ENCODE measurements at places on chromosomes 5 and 9.

- no peak for DNase-seq
Observed at GRCh38 chr5:56299212-56299611, 66.1 kb upstream of the ANKRD55 start.

DNA sequence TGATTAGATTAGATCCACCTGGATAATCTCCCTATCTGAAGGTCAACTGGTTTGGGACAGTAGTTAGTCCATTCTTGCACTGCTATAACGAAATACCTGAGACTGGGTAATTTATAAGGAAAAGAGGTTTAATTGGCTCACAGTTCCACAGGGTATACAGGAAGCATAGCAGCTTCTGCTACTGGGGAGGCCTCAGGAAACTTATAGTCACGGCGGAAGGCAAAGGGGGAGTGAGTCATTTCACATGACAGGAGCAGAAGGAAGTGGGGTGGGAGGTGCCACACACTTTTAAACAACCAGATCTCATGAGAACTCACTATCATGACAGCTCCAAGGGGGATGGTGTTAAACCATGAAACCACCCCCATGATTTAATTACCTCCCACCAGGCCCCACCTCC is 9.9 kb downstream of the C9orf40 start:
- no peak for DNase-seq

DNA sequence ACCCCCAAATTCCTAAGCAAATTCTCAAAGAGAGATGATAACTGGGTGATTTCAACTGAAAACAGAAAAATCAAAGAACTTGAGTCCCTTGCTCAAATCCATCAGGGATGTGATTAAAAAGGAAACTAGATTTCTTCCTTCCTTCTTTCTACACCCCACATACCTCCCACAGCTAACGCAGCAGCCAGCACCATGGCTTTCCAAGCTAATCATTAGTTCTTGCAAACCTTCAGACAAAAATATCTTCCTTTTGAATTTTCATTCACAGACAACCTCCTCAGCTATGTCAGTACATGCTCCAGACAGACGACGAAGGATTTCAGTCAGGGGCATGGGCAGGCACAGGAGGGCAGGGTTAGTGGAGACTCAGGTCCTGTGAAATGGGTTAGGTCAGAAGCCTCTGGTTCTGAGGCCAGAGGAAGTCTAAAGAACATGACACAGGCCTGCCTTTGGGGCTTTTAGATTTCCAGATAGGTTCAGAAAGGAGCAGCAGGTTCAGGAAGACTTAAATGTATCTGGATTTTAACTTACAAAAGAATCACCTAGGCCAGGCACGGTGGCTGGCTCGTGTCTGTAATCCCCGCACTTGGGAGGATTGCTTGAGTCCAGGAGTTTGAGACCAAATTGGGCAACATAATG is 173.7 kb upstream of the NFIB start:
- no peak for DNase-seq

DNA sequence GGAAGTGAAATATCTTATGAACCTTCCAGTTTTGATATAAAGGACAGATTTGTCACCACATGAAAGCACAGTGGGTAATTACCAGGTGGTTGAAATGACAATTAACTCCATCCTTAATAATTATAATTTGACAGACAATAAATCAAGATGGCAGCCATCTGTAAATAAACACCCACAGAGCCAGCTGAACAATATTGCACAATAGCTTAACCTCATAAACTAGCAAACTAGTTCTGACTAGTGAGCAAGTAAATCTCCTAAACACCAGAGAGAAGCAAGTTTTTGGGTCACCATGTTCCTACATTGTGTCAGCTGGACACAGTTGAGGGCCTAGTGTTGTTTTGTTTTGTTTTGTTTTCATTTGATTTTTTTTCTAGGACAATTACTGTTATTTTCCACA is 577.4 kb downstream of the ACTL7B start:
- no peak for DNase-seq

- no peak for DNase-seq
Observed at GRCh38 chr5:181192337-181193046, 12.5 kb downstream of the TRIM7 start.

- no peak for DNase-seq
Observed at GRCh38 chr5:113325054-113325453, 109.7 kb downstream of the TSSK1B start.

DNA sequence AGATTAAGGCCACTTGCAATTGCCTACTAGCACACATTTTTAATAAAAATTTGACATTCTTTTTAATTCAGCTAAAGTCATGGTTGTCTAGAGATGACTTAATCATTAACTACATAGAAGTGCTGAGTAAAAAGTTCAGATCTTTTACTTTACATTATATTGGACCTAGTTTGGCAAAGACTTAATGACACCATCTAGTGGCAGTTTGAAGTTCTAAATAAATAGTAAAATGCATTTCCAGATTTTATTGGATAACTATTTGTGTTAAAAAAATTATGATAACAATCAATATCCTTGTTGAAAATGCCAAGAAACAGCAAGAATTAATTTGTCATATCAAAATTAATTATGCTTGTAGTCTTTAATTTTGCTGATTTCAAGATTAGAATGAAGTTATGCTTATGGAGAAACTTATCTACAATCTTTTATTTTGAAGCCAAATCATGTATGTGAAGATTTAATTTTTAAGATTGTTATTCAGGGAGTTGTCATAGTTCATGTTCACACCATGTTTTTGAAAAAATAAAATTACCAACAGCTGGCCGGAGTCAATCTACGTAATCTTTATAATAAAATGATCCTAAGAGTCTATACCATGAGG is 69.6 kb upstream of the PJA2 start:
- DNase-seq = no peak

- peak; percentile 6 for DNase-seq
Observed at GRCh38 chr9:19551124-19551929, 142.5 kb downstream of the ACER2 start.

- no peak for DNase-seq
Observed at GRCh38 chr5:170389550-170389892, 354 bp upstream of the KCNMB1 start.

Data from substantia nigra (tissue), 51 donors.